Peyer's patch (tissue), 4 donors: ENCODE measurements at places on chromosomes 11 and 22. TPM values are rescaled to one million over a fixed set of nuclear protein-coding genes. Genes with fewer than 3 reads are reported as not detected.

VWCE gene
- total RNA-seq: 1.2 TPM

DNA sequence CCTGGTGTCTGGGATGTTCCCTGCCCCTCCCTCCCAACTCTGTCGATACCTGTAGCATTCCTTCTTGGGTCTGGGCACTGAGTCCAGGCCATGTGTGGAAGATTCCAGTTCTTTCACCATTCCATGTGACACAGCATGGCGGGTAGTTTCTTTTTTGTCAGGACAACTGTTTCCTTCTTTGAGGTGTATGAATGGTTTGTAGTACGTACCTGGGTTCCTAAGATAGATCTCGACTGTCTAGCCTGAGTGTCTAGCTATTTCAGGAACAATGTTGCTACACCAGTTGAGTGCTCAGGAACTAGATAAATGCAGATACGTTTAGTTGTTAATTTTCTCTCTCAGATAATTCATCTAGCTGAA is 43.3 kb downstream of the TNRC6B start:
- no peak for DNase-seq

RTN4RL2 gene
- not detected for total RNA-seq

DNA sequence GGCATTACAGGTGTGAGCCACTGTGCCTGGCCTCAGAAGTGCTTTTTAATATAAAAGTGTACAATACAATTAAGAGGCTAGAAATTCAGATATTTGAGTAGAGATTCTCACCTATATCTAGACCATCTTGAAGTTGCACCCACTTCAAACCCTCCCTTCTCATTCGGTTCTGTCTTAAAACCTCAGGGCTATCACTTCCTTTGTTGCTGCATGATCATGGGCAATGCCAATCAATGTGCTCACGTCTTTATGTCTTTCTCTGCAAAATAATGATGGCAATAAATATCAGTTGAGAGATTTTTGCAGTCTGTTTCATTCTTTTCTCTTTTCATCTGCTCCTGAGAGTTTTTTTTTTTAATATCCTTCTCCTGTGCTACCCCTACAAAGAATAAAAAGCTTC is 9.3 kb upstream of the NUP160 start:
- no peak for DNase-seq

UCP3 gene
- 0.76 TPM for total RNA-seq

- no peak for DNase-seq
Measured at GRCh38 chr22:49571326-49571725, 256.3 kb downstream of the BRD1 start.

DNA sequence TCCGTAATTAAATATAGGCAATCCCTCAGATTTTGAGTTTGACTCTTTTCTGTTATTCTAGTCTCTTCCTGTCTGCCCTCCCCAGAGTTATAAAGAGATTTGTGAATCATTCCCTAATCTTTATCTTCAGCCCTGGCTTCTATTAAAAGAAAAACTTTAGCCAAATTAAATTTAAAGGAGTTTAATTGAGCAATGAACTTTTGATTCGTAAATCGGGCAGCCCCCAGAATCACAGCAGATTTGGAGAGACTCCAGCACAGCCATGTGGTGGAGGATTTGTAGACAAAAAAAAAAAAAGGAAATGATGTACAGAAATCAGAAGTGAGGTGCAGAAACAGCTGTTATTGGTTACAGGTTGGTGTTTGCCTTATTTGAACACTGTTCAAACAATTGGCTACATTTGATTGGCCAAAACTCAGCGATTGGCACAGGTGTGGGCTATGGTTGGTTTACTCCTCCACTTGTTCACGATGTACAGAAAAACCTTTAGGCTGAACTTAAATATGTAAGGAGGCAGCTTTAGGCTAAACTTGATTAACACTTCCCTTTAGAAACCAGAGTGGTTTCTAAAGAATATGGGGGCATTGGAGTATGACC is 2.3 kb upstream of the ALKBH8 start:
- no peak for DNase-seq

GRCh38 chr22:23516304-23516703 is 63.8 kb downstream of the IGLL1 start:
- DNase-seq: no peak

- peak; percentile 63 for DNase-seq
Measured at GRCh38 chr11:66727282-66728037, 1.6 kb downstream of the SPTBN2 start.

DNA sequence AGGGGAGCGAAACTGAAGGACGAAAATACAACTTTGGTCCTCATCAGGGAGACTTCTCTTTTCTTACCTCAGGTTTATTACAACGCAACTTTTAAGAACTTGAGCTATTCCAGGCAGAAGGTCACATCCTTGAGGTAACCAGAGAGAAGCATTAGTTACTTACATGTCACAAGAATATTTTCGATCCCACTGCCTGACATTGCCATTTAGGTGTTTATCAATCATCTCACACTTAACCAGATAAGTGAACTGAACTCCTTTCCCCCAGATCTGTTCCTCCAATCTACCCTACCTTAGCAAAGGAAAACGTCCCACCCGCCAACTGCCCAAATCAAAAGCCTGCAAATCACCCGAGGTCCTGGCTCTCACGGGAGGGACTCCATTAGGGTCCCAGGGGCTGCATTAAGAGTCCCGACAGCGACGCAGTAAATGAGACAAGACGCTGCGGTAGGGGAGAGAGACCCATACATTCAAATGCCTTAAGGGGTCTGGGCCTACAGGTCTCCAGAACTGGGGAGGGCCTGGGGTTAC is 734 bp downstream of the ZNF280B start:
- DNase-seq: no peak

GRCh38 chr11:92828556-92828955 is 140.9 kb upstream of the MTNR1B start:
- no peak for DNase-seq

DLG2 gene
- 8.3 TPM for total RNA-seq

PPP1R14B gene
- total RNA-seq: 78.7 TPM

RAG1 gene
- total RNA-seq: 5.0 TPM

TREH gene
- 34.7 TPM for total RNA-seq

- DNase-seq: no peak
Measured at GRCh38 chr11:131246156-131246555, 124.3 kb upstream of the NTM start.

DNA sequence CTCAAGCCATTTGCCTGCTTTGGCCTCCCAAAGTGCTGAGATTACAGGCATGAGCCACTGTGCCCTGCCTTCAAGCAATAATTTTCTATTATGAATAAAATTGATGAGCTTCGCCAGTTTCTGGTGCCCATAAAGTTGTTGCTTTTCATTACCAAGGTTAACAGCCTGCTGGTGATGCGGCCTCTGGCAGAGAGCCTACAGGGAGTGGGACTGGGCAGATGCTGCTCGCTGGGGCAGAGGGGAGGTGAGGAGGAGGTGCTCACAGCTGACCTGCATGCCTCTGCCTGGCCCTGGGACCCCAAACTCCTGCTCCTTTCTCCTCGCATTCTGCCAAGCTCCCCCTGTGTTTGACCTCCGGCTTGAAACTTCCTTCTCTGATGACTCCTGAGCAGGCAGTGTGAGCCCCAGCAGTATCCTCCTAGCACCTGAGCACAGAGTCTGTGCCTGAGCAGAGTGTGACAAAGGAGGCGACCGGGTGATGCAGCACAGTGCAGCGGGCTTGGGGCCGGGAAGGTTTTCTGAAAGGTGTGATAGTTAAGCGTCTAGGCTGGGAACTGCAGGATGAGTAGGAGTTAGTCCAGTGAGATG is 56.1 kb upstream of the B3GAT1 start:
- DNase-seq: peak; percentile 70

OR51E1 gene
- total RNA-seq: 0.85 TPM

GRCh38 chr11:72114570-72114969 is 2.1 kb upstream of the ANAPC15 start:
- DNase-seq: no peak

DNA sequence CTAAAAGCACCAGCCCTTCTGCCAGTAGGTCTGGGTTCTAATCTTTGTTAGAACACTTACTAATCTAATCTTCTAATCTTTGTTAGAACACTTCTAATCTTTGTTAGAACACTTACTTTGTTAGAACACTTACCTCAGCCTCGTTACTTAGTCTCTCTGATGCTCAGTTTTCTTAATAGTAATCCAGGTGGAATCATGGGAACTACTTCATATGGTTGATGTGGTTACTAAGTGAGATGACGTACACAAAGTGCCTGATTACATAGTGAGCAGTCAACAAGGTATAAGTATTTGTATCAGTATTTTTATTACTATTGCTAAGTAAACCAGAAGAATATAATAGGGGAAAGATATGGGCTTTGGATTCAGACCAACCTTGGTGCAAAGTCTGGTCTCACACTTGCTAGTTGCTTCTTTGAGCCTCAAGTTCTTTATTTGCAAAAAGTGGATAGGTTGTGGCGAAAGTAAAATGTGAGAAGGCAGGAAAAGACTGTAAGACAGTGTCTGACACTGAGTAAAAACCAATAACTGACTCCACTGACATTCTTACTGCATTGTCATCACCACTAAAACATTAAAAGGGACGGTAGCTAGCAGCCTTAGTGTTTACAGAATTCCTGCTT is 83.7 kb downstream of the TRAF6 start:
- no peak for DNase-seq

DNA sequence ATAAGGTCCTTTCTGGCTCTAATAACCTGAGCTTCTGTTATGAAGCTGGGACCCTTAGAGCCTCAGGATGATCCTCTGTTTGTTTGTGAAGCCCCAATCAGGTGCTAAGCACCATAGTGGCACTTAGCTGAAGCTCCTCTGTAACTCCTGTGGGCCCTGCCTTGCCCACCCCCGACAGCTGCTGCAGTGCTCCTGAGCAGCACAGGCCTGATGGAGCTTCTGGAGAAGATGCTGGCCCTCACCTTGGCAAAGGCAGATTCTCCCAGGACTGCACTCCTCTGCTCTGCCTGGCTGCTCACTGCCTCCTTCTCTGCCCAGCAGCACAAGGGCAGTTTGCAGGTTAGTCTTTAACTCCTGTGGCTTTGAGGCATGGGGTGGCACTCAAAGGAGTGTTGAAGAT is 19.0 kb upstream of the CCDC134 start:
- DNase-seq: no peak

DNA sequence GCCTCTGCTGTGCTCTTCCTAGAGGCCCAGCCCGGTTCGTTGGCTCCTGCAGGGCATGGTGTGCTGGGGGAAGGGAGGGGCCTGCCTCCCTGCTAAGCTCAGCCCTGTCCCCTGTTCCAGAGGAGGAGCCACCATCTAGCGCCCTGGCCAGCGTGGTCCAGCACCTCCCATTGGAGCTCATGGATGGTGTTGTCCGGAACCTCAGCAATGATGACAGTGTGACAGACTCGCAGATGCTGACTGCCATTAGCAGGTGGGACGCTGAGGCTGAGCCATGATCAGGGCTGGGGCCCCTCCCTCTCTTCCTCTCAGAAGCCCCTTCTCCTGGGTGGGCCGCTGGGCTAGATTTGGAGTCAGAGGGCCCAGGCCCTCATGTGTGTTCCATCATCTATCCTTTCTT is 9.1 kb downstream of the USP35 start:
- no peak for DNase-seq

DNA sequence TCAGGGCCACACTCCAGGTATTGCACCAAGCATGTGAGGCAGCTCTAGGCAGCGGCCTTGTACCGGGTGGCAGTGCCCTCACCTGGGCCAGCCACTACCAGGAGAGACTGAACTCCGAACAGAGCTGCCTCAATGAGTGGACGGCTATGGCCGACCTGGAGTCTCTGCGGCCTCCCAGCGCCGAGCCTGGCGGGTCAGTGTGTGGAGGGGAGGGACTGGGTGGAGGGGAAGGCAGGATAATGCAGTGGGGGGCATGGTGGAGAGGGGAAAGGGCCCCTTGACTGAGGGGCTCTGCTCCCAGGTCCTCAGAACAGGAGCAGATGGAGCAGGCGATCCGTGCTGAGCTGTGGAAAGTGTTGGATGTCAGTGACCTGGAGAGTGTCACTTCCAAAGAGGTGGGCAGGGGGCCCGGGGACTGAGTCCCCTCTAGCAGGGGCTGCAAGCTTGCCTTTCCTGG is 4.2 kb downstream of the SSH3 start:
- DNase-seq: no peak

DNA sequence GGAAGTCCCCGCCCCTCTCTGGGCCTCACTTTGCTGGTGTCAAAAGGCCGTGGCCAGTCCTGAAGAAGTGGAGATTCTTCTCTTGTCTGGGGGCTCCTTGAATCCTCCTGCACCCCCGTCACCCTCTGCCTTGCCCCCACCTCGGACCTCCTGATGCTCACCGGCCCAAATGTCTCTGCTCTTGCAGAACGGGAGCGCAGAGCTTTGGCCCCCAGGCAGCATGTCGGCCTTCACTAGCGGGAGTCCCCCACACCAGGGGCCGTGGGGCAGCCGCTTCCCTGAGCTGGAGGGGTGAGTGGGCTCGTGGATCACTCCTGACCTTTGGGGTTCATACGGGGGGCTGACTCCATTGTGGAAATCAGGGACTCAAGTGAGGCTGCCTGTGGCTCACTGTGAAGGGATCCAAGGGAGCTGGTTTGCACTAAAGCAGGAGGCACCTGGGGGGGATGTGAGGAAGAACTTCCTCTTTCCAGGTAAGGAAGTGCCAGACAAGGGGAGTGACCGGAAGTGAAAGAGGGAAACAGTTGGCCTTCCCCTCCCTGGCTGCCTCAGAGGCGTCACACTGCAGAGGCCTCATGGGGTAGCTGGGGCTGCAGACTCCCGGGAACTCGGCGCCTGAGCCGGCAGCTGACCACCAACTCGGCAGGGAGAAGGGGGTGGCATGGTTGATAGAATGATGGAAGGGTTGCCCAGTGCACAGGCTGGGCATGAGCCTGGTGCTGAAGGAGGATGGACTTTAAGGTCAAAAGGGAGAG is 23.1 kb downstream of the CSF2RB start:
- DNase-seq: no peak

MRPL11 gene
- 34.9 TPM for total RNA-seq

GRCh38 chr22:26131589-26132154 is 37.6 kb upstream of the SEZ6L start:
- no peak for DNase-seq

RNF215 gene
- total RNA-seq: 15.4 TPM

KRTAP5-9 gene
- 1.3 TPM for total RNA-seq

ACRV1 gene
- not detected for total RNA-seq

KCNJ5 gene
- not detected for total RNA-seq

GRCh38 chr11:106031202-106031810 is 9.3 kb upstream of the MSANTD4 start:
- DNase-seq: no peak

GRCh38 chr11:46364056-46364455 is 16.8 kb downstream of the DGKZ start:
- no peak for DNase-seq

DNA sequence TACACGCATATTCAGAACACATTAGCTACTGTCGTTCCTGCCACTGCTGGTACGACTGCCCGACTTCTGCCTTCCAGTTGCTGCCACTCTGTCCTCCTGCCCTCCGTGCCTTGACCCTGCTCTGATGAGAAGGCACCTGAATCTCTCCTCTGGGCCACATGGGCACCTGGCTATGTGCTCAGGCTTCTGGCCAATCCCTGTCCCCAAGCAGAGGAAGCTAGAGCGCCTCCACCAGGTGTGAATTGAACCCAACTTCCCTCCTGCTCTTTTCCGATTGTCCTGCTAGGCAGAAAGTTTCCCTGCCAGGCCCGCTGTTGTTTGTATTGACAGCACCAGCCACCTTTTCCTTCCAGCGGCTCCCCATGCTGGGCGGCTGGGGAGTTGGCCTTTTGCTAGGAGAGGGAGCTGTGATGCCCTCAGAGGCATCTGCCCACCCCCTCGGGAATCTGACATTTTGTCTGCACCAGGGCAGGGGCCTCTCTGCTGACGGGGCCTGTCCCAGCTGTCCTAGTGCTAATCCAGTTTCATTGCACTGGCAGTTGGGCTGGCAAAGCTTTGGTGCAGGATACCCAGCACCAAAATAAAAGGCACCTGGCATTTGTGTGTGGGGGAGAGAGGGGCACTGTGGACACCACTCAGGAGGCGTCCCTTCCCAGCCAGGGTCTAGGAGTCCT is 118.0 kb downstream of the GRIK4 start:
- no peak for DNase-seq

GRCh38 chr22:35064664-35065063 is 1.3 kb upstream of the ISX start:
- DNase-seq: no peak

GRCh38 chr11:94664346-94664745 is 97.2 kb downstream of the PIWIL4 start:
- DNase-seq: no peak
